ENCODE measurements at places on chromosomes 3 and 15.

DNA sequence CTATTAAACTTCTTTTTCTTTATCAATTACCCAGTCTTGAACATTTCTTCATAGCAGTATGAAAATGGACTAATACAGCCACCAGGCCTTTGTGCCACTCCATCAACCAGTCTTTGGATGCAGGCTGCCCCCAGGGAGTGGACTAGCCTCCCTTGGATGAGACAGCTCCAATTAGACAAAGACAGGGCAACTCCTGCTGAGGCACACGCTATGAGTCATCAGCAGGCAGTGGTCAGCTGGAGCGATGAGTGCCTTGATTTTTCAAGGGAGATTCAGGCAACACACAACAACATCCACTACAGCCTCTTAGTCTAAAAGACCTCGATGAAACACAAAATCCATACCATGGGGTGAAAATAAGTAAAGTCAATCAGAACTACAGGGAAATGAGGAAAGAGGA is 160.1 kb downstream of the ARRDC4 start:
- no peak for DNase-seq

DNA sequence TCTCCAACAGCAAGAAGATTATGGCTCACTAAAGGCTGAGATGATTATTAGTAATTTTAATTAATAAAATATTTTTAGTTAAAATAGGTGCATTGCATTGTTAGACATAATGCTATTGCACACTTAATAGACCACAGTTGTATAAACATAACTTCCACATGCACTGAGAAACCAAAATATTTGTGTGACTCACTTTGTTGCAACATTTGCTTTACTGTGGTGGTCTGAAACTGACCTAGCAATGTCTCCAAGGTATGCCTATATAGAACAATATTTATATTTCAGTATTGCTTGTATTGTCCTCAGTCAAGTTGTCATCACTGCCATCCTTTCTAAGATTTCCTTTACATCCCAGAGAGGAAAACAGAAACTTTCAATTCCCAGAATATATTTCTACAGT is 1215.2 kb downstream of the SI start:
- no peak for DNase-seq

DNA sequence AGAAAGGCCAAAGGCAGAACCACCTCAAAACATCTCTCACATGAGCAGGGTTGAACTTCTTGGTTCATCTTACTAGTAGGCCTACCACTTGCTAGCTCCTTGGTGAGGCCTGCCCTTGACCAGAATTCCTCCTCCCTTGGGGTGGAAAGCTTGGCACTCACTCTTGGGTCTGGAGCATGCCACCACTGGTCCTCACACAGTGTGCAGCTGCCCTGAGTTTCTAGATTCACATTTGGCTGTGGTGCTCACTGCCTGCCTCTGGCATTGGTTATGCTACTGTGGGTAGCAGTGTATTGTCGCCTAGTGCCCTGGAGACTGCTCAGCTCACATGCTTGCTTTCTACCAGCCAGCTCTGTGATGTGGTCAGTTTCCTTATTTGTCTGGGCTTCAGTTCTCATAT is 23.7 kb downstream of the OXNAD1 start:
- no peak for DNase-seq

- no peak for DNase-seq
Observed at GRCh38 chr3:19901918-19902317, 32.1 kb downstream of the EFHB start.

GRCh38 chr15:99992611-99993231 is 259.5 kb upstream of the LYSMD4 start:
- DNase-seq: no peak

- DNase-seq: no peak
Observed at GRCh38 chr3:43709022-43709421, 18.3 kb downstream of the ABHD5 start.

GRCh38 chr3:95627697-95628096 is 1186.7 kb upstream of the EPHA6 start:
- DNase-seq: no peak

GRCh38 chr3:110562621-110563020 is 509.0 kb upstream of the NECTIN3 start:
- DNase-seq: no peak

- no peak for DNase-seq
Observed at GRCh38 chr3:43997788-43998369, 243.8 kb upstream of the TOPAZ1 start.

- peak; percentile 63 for DNase-seq
Observed at GRCh38 chr15:59174835-59175831, 31.5 kb upstream of the LDHAL6B start.

DNA sequence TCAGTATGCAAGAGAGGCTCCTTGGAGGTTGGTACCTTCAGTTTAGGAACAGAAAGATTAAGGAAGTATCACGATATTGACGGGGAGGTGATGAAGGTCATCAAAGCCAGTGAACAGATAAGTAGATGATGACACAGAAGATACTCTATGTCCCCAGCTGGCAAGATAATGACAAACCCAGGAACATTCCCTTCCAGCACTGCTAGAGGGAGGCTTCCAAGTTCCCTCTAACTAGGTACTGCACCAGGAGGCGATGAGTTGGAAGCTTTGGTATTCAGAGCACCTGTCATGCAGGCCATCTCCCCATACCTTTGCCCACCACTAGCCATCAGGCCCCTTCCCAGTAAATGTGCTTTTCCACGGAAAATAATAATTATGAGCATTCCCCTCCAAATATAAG is 40.8 kb downstream of the NBEAL2 start:
- no peak for DNase-seq

GRCh38 chr3:79178471-79179180 is 589.2 kb downstream of the ROBO1 start:
- DNase-seq: peak; percentile 77

GRCh38 chr15:62254137-62254934 is 89.3 kb upstream of the C2CD4B start:
- DNase-seq: peak; percentile 86

GRCh38 chr15:60477164-60477563 is 1.8 kb downstream of the ICE2 start:
- no peak for DNase-seq

DNA sequence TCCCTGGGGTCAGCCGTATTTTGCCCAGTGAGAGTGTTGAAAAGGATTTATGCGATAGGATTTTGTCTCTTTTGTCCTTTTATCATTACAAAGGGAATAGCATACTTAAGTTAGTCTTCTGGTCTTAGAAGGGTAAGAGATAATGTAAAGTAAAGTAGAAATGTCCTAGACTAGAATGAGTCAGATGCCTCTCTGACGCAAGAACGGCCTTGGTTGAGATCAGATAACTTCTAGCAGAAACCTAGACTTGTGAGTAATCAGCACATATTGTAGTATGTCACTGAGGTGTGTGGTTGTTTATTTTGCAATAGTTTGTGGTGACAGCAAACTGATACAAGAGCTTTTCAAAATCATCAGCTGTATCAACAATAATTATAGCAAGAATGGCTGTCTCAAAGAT is 866.1 kb downstream of the NSUN3 start:
- DNase-seq: no peak

GRCh38 chr3:64368257-64369020 is 143.2 kb upstream of the PRICKLE2 start:
- DNase-seq: peak; percentile 69

DNA sequence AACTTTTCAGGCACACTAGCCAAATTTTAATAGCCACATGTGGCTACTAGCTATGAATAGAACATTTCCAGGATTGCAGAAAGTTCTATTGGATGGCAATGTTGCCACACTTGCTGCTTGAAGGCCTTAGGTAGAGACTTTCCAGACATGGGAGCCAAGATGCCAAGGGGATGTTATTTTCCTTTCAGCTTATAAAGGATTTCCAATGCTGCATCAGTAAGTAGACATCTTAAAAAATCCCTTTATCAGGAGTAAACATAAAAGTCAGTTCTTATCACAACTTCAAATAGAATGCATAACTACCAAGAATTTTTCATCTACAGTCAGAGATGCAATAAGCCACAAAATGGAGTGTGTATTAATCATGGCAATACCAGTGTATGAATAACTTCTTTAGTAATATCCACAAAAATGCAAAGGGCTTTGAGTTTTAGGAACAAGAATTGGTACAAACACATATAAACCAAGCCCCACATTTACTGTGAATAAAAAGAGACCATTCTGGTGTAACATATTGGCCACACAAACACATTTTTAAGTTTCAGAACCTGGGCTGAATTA is 457.1 kb upstream of the ADAMTS9 start:
- no peak for DNase-seq

GRCh38 chr15:69531665-69532027 is 79.0 kb downstream of the RPLP1 start:
- DNase-seq: no peak

GRCh38 chr3:131386429-131387165 is 5.0 kb downstream of the NUDT16 start:
- no peak for DNase-seq

- no peak for DNase-seq
Observed at GRCh38 chr3:102194760-102195159, 240.1 kb upstream of the ZPLD1 start.

- peak; percentile 65 for DNase-seq
Observed at GRCh38 chr15:96331945-96332636, 1.6 kb downstream of the NR2F2 start.

DNA sequence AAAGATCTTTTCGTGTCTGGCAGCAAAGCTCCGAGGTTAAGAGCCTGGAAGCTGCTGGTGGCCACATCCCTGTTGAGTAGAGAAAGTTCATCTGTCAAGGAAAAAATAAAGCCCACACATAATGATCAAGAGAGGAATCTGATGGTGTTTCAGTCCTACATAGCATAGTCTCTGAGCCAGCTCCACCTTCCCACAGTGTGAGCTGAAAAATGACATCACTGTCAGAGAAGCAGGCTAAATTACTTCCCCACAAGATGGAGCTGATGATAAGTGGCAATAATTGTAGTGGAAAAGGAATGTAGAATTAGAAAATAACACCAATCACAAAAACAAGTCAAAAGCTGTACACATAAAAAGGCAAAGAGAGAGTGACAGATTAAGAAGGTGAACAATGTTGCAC is 84.5 kb downstream of the AQP9 start:
- DNase-seq: peak; percentile 37

- no peak for DNase-seq
Observed at GRCh38 chr3:192772240-192772894, 45.0 kb upstream of the FGF12 start.

GRCh38 chr3:117647435-117647834 is 937.9 kb downstream of the TUSC7 start:
- no peak for DNase-seq

- no peak for DNase-seq
Observed at GRCh38 chr3:170977949-170978745, 48.4 kb downstream of the SLC2A2 start.

DNA sequence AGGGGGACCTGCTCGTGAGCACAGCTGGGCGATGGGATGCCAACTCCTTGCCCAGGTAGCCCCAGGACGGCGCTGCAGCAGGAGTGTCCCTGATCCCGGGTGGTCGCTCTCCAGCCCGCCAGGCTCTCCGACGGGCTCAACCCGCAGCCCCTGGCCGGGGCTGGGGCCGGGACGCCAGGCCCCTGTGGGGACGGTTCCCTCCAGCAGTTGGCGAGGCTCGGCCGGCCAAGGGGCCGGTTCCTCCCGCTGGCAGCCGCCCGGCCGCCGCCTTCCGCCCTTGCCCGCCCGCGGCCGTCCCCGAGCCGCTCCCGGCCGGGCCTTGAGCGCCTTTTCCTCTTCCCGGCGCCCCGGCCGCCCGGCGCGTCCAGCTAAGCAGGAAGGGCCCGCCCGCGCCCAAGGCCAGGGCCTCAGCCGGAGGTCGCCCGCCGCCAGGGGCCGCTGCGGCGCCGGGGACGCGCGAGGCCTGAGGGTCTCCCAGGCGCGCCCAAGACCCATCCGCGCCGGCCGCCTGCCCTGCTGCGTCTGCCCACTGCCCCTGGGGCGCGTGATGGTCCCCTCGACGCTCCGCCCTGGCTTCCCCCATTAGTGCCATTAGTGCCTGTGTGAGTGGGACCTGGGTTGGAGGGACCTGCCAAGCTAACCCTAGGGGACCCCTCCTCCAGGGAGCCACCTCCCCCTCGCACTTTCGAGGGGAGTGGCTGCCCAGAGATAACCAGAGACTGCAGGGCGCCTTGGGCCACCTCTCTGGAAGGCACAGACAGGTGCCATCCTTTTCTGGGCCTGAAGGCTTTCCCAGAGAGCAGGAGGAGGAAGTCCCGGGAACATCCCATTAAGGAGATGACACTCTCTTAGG is 106.4 kb downstream of the FBLN2 start:
- peak; percentile 31 for DNase-seq

GRCh38 chr3:31448035-31448881 is 84.5 kb upstream of the STT3B start:
- peak; percentile 5 for DNase-seq

GRCh38 chr3:179449636-179450035 is 1.6 kb downstream of the GNB4 start:
- DNase-seq: no peak

DNA sequence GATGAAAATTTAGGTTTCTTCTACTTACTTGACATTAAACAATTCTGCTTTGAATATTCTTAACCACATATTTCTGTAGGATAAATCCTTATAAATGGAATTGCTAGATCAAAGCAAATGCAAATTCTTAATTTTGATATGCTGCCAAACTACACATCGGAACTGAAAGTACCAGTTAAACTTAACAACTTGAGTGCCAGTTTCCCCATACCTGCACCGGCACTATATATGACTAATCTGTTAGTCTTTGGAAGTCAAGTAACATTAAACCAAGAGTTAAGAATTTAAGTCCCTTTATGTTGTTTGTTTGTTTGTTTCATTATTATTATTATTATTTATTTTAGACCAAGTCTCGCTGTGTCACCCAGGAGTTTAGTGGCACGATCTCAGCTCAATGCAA is 103.9 kb upstream of the AKAP13 start:
- no peak for DNase-seq

GRCh38 chr3:79018265-79018664 is 749.5 kb downstream of the ROBO1 start:
- DNase-seq: no peak

GRCh38 chr3:105417525-105418289 is 51.0 kb downstream of the ALCAM start:
- no peak for DNase-seq

GRCh38 chr3:159185443-159186050 is 383.7 kb downstream of the MFSD1 start:
- DNase-seq: no peak

GRCh38 chr3:53519065-53519709 is 24.8 kb downstream of the CACNA1D start:
- no peak for DNase-seq

DNA sequence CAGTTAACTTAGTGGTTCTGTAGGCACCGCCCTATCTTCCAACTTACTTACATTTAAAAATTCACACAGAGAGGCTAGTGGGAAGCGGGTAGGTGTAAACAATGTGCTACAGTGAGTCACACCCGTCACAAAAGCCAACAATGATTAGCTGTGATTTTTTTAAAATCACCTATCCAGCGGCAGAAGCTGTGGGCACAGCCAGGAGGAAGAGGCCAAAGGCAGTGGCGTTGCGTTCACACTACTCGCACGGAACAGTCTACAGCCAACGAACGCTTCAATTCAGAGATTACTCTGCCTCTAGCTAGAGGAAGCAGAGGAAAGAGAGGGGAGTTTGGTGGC is 2.5 kb upstream of the NLGN1 start:
- no peak for DNase-seq

- peak; percentile 73 for DNase-seq
Observed at GRCh38 chr3:124303305-124303910, 311.5 kb upstream of the ROPN1 start.

DNA sequence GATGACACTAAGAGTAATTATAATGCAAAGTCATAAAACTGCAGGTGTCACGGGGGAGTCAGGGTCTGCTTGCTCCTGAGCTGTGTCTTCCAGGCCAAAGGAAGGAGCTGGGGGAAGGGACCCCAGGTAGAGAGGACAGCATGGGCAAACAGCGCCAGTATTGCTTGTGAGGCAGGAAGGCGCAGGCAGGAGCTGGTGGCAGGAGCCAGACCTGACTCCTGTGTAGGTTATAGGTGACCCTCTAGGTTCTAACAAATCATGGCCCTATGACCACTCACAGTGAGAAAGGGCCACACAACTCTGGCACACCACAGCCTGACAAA is 1.9 kb downstream of the CISH start:
- no peak for DNase-seq
